ENCODE measurements at places on chromosomes 1 and 21.

GRCh38 chr1:219882096-219882495, 46.3 kb downstream of the SLC30A10 start:
- DNase-seq, result no peak

DNA sequence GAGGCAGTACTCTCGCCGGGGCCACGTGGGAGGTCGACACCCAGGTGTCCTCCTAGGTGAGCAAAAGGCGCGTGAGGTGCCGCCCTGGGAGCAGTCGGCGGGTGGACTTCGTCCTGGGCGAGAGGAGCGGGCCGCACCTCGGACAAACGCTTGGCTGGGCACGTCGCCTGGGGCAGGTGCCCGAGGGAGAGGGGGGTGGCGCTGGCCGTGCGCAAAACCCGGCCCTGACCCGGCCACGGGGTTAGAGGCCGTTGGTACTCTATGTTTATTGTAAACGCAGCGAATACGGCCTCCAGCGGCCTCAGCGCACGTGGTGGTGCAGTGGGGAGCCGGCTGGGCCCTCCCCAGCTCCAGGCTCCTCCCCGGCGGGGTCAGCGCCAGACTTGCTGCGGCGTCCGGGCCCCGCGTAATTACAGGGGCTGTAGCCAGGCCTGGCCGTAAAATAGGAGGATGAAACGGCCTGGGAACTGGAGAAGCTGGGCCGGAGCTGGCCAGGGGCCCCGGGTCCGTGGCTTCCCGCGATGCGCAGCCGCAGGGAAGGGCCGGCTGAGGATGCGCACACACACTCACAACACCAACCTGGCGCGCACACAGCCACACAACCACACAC, 1.6 kb upstream of the EFNA1 start:
- no peak for DNase-seq

DNA sequence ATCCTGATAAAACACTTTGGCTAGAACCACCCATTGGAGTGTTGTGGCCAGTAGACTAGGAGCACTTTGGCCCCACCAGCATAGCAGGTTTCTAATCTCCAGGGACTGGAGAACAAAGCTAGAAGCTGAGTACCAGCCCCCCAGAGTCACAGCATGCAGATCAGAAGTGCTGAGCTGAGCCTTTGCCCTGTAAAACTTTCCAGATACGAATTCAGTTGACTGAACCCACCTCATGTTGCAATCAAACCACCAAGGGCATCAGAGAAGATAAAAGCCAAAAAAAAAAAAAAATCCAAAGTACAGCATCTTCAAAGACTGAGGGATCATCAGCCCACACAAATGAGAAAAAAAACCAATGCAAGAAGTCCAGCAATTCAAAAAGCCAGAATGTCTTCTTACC, 8.7 kb upstream of the CD53 start:
- DNase-seq, result no peak

- DNase-seq, result peak; percentile 63
Measured at GRCh38 chr1:169044296-169044695, 62.2 kb upstream of the ATP1B1 start.

DNA sequence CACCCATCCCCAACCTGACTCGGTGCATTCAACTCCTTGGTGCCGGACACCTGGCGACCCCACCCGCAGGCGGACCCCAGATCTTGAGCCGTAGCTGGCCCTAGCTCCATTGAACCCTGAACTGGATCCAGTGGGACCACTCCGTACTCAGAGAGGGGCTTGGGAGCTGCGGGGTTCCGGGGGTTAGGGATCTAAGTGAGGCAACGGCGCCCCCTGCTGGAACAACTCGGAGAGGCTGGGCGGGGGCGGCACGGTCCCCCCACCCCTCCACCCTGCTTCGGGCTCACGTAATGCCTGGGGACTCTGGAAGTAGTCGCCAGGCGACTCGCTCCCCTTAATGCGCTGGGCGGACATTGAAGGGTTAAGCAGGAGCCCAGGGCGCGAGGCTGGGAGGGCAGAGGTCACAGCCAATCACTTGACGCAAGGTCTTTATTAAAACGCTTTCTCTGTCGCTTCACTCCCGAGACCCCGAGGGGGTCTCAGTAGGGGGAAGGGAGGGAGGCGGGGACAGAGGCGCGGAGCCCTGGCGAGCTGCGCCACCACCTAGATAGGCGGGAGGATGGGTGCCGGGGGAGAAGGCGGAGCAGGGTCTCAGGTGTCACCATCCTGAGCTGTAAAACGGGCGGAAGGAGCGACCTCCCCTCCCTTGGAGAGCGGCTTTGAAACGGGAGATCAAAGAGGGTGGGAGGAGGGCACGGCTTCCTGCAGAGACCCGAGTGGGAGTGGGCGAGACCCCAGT, 704 bp upstream of the CRABP2 start:
- peak; percentile 71 for DNase-seq

DNA sequence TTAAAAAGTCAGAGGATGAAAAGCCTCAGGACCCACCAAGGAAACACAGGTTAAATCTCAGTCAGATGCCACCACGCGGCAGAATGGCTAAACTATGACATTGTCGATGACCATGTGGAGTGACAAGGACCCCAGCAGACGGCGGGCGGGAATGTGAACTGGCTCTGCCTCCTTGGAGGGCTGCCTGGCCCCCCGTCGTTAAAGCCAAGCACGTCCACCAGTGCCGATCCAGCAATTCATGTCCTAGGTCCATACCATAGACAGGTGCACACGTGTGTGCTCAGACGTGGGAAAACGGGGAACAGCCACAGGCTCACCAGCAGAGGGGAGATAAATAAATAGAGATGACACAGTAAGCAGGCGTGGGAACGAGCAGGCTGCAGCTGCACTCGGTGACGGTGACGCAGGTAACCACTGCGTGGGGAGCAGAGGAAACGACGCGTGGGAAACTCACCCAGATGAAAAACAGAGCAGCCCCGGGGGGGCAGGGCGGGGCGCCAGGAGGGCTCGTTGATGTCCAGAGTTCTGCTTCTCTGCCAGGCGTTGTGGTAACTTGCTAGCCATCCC, 28.3 kb upstream of the PCBP3 start:
- peak; percentile 92 for DNase-seq

- no peak for DNase-seq
Measured at GRCh38 chr1:173113015-173113741, 62.4 kb upstream of the TNFSF18 start.

- no peak for DNase-seq
Measured at GRCh38 chr1:101847626-101848025, 149.1 kb downstream of the OLFM3 start.

GRCh38 chr1:43803646-43804045, 96.3 kb downstream of the ST3GAL3 start:
- no peak for DNase-seq

- DNase-seq, result peak; percentile 48
Measured at GRCh38 chr1:41383094-41383852, 22.0 kb downstream of the FOXO6 start.

DNA sequence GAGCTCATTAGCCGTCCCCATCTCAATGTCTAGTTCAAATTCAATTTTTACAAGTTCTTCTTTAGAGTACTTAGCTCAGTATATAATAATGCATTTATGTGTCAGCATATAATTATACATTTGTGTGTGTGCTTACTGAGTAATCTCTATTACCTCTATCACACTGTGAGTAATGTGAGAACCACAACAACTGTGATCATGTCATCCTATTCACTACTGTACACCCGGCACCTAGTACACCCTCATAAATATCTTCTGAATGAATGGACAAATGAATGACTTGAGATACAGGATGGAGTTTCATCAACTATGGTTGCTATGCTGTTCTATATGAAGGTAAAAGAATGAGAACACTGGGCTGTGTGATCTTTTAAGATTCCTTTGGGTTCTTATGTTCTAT, 124.0 kb downstream of the GPATCH2 start:
- DNase-seq, result no peak

- DNase-seq, result no peak
Measured at GRCh38 chr1:211320980-211321379, 5.7 kb upstream of the TRAF5 start.

GRCh38 chr1:98516306-98516705, 145.2 kb upstream of the SNX7 start:
- DNase-seq, result no peak

- DNase-seq, result no peak
Measured at GRCh38 chr1:188670837-188671236, 1806.8 kb downstream of the BRINP3 start.

DNA sequence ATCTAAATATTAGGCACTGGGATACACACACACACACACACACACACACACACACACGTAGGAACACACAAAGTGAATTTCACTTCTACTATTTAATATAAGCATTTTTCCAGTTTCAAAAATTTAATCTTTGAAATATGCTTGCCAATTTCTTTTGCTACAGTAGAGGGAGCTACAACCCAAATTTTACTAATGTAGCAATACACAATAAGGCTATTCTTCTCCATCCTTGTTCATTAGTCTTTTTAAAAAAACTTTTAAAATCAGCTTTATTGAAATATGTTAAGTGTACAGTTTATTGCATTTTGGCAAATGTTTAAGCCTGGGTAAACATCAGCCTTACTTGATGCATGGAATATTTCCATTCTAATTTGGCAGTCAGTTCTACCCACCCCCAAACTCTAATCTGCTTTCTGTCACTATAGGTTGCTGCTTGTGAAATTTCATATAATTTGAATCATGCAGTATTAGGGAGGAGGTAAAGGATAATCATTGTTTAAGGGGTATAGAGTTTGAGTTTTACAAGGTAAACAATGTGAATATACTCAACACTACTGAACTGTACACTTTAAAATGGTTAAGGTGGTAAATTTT, 93.0 kb upstream of the TENT5C start:
- DNase-seq, result peak; percentile 48

DNA sequence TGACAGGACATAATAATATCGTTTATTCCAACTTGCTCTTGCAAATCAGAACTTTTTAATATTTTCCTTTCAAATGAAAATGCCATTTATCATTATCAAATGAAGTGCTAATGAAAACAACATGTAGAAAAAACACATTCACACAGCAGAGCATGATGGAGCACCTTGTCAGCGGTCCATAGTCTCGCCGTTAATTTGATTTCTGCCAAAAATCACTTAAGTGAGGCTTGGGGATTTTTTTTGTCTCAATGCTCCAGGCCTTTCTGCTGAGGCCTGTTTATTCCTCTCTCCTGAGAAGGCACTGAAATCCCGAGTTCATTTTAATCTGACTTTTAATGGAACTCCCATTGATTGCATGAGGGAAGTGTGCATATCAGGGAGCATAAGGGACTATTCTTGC, 122.5 kb downstream of the ELAVL4 start:
- DNase-seq, result no peak

- peak; percentile 72 for DNase-seq
Measured at GRCh38 chr1:92968138-92969032, 7.1 kb upstream of the DIPK1A start.

DNA sequence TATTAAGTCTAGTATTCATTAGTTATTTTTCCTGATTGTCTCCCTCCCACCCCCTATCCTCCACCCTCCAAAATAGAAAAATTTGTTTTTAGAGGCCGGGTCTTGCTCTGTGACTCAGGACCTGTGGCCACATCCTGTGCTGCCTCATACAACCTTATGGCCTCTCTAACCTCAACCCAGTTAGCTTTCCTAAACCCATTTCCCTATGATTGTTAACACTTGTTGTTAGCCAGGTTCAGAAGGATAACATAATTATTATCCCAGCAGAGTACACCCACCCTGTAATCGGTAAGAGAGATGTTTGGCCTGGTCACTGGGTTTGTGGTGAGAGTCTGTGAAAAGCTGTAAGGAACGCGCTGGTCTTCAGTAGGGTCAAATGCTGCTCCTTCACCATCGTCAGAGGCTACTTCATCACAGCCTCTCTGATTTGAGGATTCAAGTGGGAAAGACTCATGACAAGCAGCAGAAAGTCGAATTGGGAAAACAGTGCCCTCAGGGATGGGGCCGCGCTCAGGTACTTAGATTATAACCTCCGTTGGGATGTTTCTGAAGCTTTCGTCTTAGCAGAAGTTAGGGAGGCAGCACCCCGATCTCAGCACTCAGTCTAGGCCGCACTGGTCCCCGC, 35.9 kb upstream of the HMGN1 start:
- DNase-seq, result no peak

GRCh38 chr1:98021126-98021525, 100.3 kb upstream of the DPYD start:
- no peak for DNase-seq

DNA sequence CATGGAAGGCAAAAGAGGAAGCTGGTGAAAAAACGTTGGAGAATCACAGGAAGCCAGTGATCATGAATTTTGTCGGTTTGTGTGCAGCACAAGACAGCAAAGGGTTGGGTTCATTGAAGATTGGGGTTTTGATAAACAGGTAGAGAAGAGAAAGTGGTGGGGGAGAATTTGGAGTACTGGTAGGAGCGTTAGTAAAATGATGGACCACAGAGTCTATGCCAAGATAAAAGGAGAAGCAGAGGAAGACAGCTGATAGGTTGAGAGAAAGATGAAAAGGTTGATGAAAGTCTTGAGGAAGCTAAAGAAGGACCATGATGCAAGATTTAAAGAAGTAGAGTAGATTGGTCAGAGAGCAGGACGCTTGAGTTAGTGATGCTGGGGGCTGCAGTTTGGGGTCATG, 156.8 kb upstream of the POU3F1 start:
- no peak for DNase-seq

GRCh38 chr1:10646347-10646861, 150.0 kb downstream of the CASZ1 start:
- DNase-seq, result no peak

GRCh38 chr1:2032737-2033136, 13.6 kb downstream of the GABRD start:
- no peak for DNase-seq
